ENCODE measurements at places on chromosomes 7 and 10.

- no peak for DNase-seq
These were observed 19.3 kb downstream of the ACBD7 start for GRCh38 chr10:15069230-15069629.

DNA sequence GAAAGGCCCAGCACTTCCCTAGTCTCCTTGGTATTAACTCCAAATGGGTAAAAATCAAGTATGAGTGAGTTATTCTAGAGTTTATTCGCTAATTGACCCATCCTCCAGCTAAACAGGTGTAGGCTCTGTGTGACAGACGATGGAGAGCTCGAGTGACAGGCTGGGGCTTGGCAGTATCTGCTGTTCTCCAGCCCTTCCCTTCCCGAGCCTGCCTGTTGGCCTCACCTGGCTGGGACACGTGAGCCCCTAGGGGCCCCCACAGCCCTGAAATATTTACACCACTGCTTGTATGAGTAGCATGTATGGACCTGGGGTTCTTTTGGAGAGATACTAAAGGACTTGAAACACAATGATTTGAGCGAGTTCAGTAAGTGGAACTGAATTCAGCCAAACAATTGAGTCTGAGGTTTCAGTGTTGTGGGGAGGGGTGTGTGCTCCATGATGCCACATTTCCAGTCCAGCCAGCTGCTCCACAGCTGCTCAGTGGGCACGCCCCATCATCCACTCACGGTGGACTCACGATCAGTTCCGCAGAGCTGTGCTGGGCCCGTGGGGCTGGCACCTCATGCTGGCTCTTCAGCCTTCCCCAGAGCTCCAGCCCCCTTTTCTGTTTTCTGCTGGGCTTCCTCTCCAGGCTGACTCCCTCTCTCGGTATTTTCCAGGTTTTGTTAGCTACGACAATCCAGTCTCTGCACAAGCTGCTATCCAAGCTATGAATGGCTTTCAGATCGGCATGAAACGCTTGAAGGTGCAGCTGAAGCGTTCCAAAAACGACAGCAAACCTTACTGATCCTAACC, 283.0 kb downstream of the USP6NL start:
- no peak for DNase-seq

DNA sequence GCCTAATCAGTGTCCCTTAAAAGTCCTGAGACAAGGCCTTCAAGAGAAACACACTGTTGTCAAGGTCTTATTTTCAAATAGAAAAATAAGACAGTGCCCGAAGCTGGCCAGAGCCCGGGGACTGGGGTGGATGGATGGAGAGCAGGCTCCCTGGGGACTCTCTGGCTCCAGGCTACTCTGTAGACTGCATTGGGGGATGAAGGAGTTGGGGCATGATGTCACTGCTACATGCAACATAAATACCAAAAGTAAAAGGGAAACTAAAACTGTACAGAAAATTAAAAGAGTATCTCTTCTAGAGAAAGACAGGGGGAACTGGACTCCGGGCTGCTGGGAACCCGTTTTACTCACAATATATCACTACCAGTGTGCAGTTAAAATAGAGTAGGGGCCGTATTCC, 629.8 kb downstream of the KCNMA1 start:
- DNase-seq, result no peak

DNA sequence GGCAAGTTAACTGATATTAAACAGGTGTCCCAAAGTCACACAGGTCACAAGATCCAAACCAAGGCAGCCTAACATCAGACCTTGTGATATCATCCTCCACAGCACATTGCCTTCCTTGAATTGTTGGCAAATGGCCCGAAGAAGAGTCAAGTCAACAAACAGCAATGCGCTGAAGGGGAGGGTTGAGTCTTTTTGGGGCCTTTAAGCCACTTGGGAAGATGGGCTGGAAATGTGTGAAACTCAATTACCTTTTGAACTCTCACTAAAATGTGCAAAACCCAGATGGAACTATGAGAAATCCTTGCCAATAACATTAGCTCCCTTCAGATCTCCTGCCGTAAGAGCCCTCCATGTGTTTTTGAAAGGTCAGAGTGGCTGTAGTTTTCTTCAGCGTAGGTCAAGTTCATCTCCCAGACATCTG, 47.9 kb upstream of the STK17A start:
- DNase-seq, result no peak

DNA sequence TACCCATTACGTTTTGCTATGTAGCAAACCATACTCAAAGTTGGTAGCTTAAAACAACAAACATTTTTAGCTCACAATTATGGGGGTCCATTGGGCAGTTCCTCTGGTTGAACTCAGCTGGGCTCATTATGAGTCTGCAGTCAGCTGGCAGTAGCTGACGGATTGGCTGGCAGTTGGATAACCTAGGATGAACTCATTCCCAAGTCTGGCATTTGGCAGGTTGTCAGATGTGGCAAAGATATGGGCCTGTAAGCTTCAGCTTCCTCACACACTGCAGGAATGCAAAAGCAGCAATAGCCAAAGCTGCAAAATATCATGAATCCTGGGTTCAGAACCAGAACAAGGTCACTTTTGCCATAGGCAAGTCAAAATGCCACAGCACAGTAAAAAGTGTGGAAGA, 412.2 kb upstream of the SORCS1 start:
- no peak for DNase-seq

GRCh38 chr10:9898633-9899395, 1118.9 kb upstream of the CELF2 start:
- DNase-seq, result no peak
